ENCODE measurements at places on chromosomes 12 and 14. TPM values are rescaled to one million over a fixed set of nuclear protein-coding genes. Genes with fewer than 3 reads are reported as not detected.
A peak's percentile ranks its signal among the peaks of the same experiment; 100 is the strongest.

- DNase-seq = no peak
These were observed 100.3 kb downstream of the MYRFL start for GRCh38 chr12:69925291-69925690.

DNA sequence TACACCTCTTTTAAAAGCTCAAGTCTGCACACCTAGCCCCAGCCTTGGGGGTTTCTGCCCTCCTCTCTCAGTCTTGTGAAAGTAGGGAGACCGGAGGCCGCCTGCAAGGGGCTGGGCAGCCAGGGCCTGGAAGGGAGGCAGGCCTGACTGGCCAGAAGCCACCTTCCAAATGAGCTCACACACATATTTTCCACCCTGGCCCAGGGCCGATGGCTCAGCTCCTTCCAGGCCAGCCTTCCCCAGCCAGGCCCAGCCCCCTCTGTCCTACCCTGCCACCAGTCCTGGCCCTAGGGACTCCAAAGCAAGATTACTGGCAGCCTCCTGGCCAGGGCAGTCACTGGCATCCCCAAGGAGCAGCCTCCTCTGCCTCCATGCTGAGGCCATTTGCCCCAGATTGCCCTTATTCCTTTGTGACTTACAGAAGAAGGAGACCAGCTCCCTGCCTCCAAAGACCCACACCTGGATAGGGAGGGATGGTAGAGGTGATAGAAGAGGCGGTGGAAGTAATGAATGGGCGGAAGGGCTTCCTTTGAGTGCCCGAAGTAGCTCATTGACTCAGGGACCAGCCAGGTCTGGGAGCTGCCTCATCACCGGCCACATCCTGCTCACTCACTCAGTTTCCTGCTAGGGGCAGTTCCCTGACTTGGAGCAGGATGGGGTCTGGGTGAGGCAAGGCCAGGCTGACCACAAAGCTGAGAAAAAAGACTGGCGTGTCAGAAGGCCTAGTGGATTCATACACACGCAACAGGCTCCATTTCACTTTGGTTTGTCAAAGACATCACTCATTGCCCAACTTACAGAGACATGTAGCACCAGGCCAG lies 14.8 kb downstream of the MMP14 start:
- peak; percentile 82 for DNase-seq

- DNase-seq = no peak
These were observed 3.9 kb downstream of the GNPTAB start for GRCh38 chr12:101826766-101827368.

GRCh38 chr12:6461401-6462233 lies 8.9 kb downstream of the VAMP1 start:
- DNase-seq = peak; percentile 57

- DNase-seq = no peak
These were observed 46.7 kb downstream of the SLC4A8 start for GRCh38 chr12:51471111-51471864.

GRCh38 chr14:29054119-29054518 lies 287.5 kb downstream of the FOXG1 start:
- DNase-seq = no peak

DNA sequence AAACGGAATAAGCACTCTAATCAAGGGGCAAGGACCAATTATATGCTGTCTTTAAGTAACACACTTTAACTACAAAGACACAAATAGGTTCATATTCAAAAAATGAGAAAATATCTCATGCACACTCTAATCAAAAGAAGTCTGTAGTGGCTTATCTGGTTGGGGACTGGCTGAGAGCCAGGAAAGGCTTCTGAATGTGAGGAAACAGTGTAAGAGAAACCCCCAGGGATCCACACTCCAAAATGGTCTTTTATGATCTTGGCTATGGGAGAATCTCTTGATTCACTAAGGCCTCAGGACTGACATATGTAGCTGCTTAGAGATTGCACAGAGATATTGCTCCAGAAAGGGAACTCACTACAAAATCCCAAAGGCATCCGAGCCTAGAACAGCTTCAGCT lies 10.3 kb downstream of the CTSG start:
- no peak for DNase-seq

- DNase-seq = no peak
These were observed 236.7 kb downstream of the CACNA1C start for GRCh38 chr12:2289525-2289924.

GRCh38 chr14:23512156-23512555 lies 39.4 kb downstream of the ZFHX2 start:
- no peak for DNase-seq

DNA sequence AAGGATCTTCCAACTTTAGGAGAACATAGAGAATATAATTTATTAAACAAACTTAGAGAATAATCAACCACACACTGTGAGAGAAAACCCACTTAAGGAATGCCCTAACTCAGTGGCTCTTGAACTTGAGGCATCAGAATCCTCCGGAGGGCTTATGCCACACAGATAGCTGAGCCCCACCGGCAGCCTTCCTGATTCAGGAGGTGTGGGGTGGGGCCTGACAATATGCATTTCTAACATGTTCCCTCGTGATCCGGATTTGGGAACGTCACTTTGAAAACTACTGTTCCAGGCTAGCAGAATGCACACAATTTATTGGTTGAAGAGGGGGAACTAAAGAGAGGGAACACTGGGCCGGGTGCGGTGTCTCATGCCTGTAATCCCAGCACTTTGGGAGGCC lies 2.0 kb upstream of the SOAT2 start:
- DNase-seq = no peak

- DNase-seq = no peak
These were observed 16.4 kb upstream of the RNASE4 start for GRCh38 chr14:20667957-20668356.

DNA sequence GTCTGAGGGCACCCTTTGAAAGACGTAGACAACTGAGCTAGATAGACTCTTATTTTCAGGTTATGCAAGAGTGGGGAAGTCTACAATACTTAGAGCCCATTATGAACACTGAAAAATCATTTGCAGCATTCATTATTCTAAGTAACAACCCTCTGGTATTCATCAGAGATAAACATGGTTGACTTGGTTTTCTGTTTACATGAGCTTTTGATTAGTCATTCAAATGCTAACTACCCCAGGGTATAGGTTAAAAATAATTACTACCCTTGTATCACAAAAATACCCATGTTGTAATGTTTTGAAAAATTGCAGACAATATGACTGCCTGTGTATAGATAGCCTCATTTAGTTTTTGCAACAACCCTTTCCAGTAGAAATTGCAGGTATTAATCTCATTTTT lies 78.5 kb downstream of the PPFIBP1 start:
- no peak for DNase-seq

DNA sequence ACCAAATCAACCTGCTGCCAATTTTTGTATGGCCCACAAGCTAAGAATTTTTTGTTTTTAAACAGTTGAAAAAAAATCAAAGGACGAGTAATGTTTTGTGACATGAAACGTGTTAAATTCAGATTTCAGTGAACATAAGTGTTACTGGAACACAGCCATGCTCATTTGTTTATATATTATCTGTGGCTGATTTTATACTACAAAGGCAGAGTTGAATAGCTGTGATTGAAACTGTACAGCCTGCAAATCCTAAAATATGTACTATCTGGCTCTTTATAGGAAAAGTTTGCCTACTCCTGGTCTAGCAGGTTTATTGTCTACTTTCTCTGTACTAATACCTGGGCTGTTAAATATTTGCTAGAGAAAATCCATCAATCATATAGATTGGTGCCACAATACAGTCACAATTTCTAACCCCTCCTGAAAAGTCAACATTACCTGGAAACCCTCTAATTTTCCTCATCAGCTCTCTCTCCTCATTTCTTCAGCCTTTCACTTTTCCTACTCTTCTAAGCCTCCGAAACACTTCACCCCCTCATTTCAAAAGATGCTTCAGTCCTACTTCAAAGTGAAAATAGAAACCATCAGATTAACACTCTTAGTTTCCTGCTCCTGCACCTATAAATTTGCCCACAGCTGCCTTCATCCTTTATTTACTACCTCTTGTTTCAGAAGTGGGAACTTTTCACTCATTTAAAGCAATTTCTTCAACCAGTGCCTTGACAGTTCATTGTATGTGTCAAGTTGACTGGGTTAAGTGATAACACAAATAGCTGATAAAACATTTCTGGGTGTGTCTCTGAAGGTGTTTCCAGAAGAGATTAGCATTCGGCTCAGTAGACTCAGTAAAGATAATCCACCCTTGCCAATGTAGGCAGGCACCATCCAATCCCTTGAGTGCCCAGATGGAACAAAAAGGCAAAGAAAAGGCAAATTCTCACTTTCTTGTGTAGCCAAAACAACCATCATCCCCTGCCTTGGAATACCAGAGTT lies 18.0 kb upstream of the C2CD5 start:
- no peak for DNase-seq

DNA sequence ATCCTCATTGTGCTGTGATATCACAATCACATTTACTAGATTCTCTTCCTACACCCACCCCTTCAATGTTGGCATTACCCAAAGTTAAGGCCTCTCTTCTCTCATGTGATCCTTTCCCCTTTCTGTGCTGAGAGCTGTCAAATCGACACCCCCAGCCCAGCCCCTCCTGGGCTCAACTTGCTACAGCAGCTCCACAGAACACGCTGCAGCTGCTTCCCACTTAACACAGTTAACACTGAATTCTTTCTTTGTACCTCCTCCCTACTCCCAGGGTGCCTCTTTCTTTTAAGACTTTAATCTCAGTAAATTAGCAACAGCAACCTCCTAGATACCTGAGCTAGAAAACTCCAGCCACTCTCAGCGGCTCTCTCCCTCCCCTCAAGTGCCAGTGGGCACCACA lies 17.8 kb downstream of the SPTB start:
- DNase-seq = no peak

- DNase-seq = no peak
These were observed 170.6 kb upstream of the PWP1 start for GRCh38 chr12:107514887-107515445.

GRCh38 chr12:131570596-131570995 lies 140.3 kb upstream of the SFSWAP start:
- DNase-seq = no peak

GRCh38 chr12:9797722-9798619 lies 29.3 kb upstream of the KLRF1 start:
- no peak for DNase-seq

GRCh38 chr14:63483315-63483714 lies 59.9 kb downstream of the PPP2R5E start:
- no peak for DNase-seq

- no peak for DNase-seq
These were observed 63.3 kb downstream of the TSHR start for GRCh38 chr14:81018684-81019083.

DNA sequence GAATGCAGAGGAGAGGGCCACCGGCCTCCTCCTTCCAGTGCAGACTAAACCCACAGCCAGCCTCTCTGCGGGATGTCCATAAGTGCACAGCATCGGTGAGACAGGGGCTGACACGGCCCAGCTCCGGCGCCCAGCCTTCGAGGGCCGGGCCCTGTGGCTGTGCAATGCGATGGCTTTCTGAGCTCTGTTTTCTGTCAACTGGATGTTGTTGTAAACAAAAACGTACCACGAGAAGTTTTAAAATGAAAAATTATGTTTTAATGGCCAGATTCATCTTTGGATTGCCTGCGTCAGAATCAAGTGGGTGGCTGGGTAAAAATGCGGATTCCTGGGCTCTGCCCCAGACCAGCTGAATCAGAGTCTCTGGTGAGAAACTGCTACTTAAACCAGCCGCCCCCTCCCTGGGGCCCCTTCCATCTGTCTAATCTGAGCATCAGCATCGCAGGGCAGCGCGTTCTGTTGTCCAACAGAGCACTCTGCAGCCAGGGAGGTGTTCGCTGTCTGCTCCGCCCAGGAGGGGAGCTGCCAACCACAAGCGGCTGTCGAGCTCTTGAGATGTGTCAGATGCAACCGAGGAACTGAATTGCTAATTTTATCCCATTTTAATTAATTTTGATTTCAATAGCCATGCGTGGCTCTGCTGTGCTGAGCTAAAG lies 133.4 kb downstream of the RFLNA start:
- DNase-seq = no peak

DNA sequence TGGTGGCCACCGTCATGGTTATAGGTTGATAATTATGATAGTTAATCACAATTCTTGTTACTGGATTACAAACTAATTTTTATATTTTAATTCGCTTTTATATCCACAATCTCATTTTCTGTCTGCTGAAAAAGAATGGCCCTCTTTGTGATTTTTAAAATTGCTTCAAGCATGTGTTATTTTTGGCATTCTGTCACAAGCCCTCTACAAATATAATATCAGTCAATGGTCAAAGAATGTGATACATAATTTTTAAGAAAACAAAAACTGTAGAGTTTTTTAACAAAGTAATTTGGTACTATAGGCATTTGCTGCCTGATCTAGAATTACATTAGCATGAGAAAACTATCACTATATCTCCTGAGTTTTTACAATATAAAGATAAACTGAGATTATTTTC lies 352.0 kb upstream of the TMTC1 start:
- no peak for DNase-seq

DNA sequence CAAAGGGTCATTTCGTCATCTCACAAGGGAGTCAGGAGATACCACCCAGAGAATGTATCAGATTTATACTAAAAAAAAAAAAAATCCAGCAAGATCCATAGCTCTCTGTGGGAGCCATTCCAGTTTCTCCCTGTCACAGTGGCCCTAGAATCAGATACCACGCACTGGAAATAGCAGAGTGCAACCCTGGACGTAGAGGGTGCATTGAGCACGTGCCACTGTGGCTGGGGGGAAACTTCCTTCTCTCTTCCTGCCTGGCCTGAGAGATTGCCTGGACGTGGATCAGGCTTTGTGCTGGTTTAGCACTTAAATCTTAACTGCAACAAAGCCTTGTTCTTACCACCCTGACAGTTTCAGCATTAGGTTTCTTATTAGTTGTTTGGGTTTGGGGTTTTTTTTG lies 124.3 kb downstream of the FBXL14 start:
- no peak for DNase-seq

GRCh38 chr12:52751795-52752194 lies 25.4 kb downstream of the KRT76 start:
- DNase-seq = no peak

- no peak for DNase-seq
These were observed 760.1 kb downstream of the RPS29 start for GRCh38 chr14:48826058-48826457.

- no peak for DNase-seq
These were observed 127.4 kb upstream of the MAP1LC3B2 start for GRCh38 chr12:116431677-116432300.

DNA sequence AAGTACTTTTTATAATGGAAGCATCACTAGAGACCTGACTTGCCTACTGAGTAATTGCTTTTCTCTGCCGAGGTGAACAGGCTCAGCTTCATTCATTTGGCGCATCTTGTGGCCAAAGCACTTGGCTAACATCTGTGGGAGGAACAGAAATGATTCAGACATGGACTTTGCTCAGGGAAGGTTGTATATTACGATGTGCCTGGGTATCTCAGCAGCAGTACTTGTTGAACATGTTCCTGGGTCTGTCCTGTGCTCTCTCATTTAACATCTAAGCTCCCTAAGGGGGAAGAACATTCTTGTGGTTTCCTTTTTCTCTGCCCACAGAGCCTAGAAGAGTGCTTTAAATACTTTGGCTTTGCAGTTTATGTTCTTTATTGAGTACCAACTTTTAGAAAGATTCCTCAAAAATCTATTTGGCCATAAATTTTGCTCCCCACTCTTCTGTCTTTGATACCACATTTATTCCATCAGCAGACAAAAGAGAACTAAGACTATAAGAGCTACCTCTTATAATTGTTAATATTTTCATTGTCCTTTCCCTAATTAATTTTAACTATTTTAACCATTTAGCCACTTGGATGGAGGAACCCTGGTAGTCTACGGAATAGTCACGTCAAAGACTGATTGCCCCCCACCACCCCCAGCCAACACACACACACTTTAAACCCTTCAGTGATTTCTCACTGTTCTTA lies 101.2 kb upstream of the EGLN3 start:
- DNase-seq = no peak

LRRC74A gene
- total RNA-seq = not detected

EFS gene
- total RNA-seq = 4.4 TPM

KLRD1 gene
- total RNA-seq = 8.4 TPM

STK38L gene
- 19.8 TPM for total RNA-seq

DACT1 gene
- total RNA-seq = 1.9 TPM

PEX5 gene
- total RNA-seq = 47.0 TPM

SLC6A13 gene
- total RNA-seq = 1.7 TPM
